ENCODE measurements at places on chromosomes 7 and 10. TPM values are rescaled to one million over a fixed set of nuclear protein-coding genes. Genes with fewer than 3 reads are reported as not detected.

The HOXA2 gene
- total RNA-seq: not detected

The AIFM2 gene
- 9.7 TPM for total RNA-seq

The LIPK gene
- not detected for total RNA-seq

The C10orf120 gene
- not detected for total RNA-seq

The ORC5 gene
- 12.4 TPM for total RNA-seq

The TBL2 gene
- 58.4 TPM for total RNA-seq

The ARHGEF35 gene
- 2.9 TPM for total RNA-seq

The DOCK1 gene
- 38.4 TPM for total RNA-seq

The ELN gene
- total RNA-seq: 20.8 TPM

The CLDN3 gene
- total RNA-seq: not detected

The GRM3 gene
- total RNA-seq: not detected

The PLXDC2 gene
- 7.5 TPM for total RNA-seq

The SFRP5 gene
- 0.10 TPM for total RNA-seq

The MDFIC gene
- 30.7 TPM for total RNA-seq

The C7orf57 gene
- total RNA-seq: not detected

The RAMP3 gene
- not detected for total RNA-seq

The RBP3 gene
- not detected for total RNA-seq

The GPR26 gene
- not detected for total RNA-seq

The C10orf105 gene
- not detected for total RNA-seq

The COL28A1 gene
- total RNA-seq: 0.44 TPM
